ENCODE measurements at places on chromosomes 2 and 18.

DNA sequence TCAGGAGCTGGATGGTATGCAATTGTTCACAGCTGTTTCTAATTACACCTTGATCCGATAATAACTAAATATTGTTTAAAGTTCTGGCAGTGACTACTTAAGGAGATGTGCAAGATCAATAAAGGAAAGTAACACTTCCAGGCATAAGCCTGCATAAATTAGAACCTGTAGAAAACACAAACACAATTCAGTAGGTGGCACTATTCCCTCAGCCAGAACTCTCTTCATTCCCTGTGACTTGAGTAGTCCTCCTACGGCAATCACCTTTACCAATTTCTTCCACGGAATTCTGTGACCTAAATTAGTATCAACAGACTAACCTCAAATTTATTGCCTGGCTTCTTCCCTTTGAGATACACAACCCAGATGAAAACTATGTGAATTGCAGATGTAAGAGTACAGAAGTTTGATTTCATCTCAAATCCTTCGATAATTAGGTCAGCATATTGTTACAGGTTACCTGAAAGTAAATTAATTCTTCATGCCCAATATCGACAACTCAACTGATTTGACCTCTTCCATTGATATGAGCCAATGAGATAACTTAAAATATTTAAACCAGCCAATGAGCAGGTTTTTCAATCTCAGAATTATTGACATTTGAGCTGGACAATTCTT lies 137.8 kb downstream of the PID1 start:
- DNase-seq, result no peak

DNA sequence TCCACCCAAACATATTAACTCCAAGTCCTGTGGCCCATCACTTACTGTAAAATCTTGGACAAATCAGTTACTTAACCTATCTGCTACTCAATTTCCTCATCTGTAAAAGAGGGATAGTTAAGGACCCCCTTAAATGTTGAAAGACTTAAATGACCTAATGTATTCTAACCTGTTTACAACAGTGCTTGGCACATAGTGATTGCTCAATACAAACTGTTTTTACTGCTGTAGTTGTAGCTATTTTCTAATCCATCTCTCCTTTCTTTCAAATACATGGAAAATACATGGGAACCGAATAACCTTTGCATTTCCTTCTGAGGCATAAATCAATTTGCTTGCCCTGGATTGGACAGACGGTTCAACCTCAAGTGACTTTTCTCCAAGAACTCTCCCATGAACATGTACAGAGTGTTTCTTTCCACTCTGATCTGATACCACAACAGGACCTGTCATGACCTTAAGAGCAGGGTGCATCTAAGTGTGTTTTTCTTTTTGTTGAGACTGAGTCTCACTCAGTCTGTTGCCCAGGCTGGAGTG lies 2.7 kb downstream of the LNPK start:
- no peak for DNase-seq

GRCh38 chr2:156448766-156449165 lies 12.6 kb downstream of the GPD2 start:
- no peak for DNase-seq

DNA sequence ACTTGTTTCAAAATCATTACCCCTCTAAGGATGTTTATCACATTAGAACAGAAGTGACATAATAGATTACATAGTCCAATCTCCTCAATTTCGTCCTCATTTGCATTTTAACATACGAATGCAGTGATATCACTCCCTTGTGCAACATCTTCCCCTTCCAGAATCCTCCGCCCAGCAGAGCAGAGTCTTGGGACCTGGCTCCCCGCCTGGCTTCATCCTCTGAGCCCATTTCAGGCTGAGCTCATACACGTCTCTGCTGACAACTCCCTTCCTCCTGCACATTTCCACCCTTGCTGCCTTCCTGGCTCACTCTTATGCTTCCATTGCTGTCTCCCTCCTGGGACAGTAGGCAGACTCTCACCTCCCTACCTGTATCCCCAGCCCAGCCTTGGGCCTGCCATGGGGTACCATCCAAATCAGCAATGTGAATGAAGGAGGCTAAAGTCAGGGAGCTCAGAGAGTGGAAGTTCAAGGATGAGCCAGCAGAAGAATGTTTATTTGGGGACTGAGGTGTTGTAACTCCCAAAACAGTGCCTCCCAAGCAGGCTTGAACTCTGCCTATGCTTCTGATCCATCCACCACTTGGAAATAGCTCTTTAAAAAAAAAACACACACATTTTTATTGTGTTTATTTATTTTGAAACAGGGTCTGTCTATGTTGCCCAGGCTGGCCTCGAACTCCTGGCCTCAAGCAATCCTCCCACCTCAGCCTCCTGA lies 165.2 kb downstream of the TMEM200C start:
- DNase-seq, result no peak

DNA sequence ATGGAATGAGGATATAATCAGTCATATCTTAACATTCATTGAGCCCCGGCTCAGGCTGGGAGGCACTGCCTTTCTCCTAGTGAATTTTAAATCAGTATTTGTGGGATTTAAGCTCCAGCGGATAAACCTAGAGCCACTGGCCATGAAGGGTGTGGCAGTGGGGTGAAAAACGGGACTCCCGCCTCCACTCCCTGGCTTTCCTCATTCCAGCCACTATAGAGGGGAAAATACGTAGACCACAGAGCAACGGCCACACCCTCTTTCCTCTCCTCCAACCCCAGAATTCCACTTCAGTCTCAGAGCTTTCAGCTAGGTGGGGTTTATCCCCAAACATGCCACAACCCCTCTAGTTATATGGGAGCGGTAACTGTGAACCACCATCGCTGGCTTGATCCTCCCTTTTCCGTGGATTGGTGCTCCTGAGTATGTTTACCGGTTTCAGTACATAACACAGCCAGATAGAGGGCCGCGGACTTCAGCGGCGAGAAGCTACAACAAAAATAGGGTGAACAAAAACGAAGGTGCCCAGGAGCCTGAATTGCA lies 70.6 kb upstream of the ITGB6 start:
- DNase-seq, result no peak

- DNase-seq, result no peak
Measured at GRCh38 chr2:224555823-224556366, 29.3 kb downstream of the CUL3 start.

DNA sequence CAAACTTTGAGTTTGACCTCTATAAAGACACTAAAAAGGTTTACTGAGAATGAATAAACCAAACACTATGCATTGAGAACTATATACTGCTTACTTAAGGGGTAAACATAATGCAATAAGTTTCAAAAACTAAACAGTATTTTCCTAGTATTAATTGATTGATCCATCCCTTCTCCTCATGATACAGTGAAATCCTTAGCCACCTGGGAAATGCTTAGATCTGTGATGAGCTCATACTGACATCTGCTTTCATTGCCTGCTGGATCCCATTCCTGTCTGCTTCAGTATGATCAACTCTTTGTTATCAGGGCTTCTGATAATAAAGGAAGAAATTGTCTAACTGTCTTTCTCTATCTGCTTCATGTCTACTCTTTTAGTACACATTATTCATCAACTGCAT lies 74.9 kb upstream of the UBE2E3 start:
- no peak for DNase-seq
